Hematopoietic multipotent progenitor cell treated with erythropoietin and hydrocortisone succinate and interleukin-3 and kit ligand, for 8 days (in vitro differentiated cells): ENCODE measurements at places on chromosomes 2 and 18.

- peak; percentile 95 for DNase-seq
Observed at GRCh38 chr2:183078464-183079138, at the start of gene DUSP19. DUSP19 (plus strand) TSS chr2:183078747; CDS start chr2:183078934, 187 bp downstream.

- DNase-seq, result no peak
Observed at GRCh38 chr2:26043862-26044696, 10.2 kb downstream of the RAB10 start.

DNA sequence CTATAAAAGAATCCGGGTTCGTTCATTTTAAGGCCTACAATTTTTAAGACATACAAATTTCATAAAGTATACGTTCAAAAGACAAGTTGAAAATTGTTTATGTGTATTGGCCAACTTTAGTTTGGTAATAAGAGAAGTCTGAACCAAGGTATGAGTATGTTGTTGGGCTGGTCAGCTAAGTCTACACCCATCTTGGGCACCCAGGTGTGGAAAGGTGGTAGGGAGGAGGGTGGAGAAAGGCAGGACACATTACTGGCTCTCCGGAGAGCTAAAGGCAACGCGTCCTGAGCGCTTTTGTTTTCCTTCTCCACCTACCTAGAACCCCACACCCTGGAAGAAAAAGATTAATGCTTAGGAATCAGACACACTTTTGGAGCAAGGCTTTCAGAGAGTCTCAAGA, 899 bp upstream of the PELI1 start:
- no peak for DNase-seq

GRCh38 chr2:143297182-143297581, 168.0 kb downstream of the ARHGAP15 start:
- no peak for DNase-seq

- no peak for DNase-seq
Observed at GRCh38 chr2:138707392-138708074, 72.7 kb downstream of the NXPH2 start.

- DNase-seq, result no peak
Observed at GRCh38 chr18:30763902-30764350, 278.6 kb downstream of the DSC3 start.

- DNase-seq, result no peak
Observed at GRCh38 chr18:22667156-22667555, 249.4 kb upstream of the CTAGE1 start.

DNA sequence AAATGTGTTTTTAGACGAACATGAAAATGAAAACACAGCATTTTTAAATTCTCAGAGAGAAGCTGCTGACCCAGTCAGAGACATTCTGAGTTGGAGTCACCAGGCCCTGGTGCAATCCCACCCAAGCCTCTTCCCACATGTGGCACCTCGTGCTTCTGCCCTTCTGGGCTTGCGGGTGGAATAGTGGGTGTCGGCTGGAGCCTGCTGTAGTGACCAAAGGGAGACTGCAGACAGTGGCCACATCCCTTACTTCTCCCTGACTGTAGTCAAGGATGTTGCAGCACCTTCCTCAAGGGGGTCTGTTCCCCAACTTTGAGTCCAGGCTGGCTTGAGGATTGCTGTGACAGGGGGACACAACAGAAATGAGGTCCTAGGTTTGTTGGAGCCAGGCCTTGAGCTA, 104.4 kb upstream of the GLI2 start:
- DNase-seq, result no peak

- no peak for DNase-seq
Observed at GRCh38 chr2:192500550-192501200, 305.9 kb upstream of the TMEFF2 start.

DNA sequence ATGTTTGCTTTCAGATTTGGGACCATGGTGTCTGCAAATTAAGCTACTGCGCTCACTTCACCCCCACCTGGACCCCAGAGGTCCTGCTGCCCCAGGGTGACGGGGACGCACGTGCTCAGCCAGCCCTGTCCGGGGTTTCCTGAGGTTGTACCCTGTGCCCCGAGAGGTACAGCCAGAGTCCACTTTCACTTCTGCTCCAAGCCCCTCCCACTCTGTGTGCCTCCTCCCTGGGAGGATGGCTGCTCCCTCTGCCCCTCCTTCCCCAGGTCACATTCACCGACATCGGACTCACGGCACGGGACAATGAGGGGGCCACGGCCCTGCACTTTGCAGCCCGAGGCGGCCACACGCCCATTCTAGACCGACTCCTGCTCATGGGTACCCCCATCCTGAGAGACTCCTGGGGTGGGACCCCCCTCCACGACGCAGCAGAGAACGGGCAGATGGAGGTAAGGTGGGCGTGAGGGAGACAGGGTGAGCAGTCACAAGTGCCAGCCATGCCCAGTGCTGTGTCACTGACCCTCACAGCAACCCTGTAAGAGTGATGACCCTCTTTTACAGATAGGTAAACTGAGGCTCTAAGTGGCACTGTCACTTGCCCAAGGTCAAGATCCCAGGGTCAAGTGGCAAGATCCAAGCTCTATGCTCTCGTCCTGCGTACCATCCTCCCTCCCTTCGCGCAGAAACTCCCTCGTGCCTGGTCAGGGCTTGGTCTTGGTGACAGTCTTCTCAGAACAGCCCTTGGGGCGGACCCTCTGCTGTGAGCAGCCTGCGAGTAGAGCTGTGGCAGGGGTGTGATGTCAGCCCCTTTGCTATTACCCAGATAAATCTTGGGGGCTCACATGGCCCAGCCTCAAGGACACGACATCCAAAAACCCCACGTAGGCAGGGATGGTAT, 7.6 kb downstream of the ESPNL start:
- no peak for DNase-seq

DNA sequence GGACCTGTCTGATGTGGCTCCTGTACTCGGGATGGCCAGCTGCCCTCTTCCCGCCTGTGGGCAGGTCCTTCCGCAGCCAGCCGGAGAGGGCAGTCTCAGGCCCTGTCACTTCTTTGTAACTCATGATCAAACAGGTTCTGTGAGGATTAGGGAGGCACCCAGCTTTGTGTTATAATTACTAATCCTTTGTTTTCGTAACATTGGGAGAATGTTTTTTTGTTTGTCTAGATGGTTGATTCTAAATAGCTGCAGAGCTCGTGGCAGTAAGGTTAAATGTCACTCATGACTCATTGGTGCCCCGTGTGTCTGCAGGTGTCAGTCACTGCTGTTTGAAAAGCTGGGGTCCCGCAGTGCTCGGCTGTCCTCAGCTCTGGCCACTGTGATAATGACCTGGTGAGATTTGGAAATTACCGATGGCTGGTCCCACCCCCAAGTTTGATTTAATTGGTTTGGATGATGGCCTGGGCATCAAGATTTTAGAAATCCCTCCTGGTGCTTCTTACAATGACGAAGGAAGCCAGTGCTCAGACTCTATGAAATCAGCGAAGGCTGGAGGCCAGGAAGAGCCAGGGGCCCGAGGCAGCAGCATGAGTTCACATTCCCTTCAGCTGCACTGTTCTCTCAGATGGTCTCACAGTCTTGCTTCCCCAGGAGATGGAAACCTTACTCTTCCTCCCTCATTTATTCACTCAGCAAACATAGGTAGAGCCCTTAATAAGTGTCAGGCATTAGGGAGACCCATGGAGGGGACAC, 172.8 kb downstream of the VAPA start:
- no peak for DNase-seq

- DNase-seq, result no peak
Observed at GRCh38 chr2:200703926-200704637, 107.6 kb upstream of the BZW1 start.

DNA sequence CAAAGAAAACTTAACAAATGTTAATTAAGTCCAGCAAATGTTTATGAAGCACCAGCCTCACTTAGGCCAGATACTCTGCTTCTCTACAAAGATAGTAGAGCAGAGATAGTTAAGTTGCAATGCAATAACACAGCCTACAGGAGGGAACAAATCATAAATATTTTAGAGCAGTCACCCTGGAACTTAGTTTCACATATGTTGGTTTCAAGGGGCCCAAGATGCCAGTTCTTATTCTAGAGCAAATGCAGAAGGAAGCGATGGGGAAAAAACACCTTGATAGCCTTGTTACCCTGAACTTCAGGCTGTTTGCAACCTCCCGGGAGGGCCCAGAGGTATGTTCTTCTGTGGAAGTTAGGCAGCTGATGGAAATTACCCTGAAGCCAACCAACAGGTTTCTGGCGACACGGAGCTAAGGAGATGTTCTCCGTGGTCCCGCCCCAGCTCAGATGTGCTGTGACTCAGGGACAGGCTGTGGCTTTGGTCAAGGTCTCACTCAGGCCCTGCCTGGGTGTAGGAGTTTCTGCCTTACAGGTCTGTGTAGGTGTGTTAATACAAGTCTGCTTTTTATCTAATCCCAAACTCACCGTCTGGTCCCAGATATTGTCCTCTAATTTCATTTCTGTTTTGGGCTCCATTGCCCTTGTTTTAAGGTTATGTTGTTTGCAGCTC, 3.8 kb downstream of the CTIF start:
- DNase-seq, result no peak

DNA sequence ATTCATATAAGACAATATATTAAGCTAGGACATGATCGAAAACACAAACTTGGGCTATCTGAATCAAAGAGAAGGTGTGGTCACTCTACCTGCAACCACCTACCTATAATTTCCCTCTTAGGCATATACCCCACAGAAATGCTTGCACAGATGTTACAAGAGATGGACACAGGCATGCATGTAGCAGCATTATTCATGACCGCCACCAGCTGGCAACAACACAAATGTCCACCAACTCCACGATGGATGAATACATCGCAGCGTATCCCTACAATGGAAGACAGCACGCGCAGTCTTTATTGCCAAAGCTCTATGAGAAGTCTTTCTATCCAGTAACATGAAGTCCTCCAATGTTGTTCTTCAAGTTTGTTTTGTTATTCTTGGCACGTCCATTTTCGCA, 90.8 kb downstream of the ARL4C start:
- DNase-seq, result no peak

- DNase-seq, result no peak
Observed at GRCh38 chr2:174325373-174326160, 9.2 kb upstream of the SP9 start.

GRCh38 chr2:228048838-228049490, 132.5 kb downstream of the SPHKAP start:
- peak; percentile 32 for DNase-seq

GRCh38 chr2:1742681-1743395, 1.5 kb downstream of the PXDN start:
- DNase-seq, result no peak

DNA sequence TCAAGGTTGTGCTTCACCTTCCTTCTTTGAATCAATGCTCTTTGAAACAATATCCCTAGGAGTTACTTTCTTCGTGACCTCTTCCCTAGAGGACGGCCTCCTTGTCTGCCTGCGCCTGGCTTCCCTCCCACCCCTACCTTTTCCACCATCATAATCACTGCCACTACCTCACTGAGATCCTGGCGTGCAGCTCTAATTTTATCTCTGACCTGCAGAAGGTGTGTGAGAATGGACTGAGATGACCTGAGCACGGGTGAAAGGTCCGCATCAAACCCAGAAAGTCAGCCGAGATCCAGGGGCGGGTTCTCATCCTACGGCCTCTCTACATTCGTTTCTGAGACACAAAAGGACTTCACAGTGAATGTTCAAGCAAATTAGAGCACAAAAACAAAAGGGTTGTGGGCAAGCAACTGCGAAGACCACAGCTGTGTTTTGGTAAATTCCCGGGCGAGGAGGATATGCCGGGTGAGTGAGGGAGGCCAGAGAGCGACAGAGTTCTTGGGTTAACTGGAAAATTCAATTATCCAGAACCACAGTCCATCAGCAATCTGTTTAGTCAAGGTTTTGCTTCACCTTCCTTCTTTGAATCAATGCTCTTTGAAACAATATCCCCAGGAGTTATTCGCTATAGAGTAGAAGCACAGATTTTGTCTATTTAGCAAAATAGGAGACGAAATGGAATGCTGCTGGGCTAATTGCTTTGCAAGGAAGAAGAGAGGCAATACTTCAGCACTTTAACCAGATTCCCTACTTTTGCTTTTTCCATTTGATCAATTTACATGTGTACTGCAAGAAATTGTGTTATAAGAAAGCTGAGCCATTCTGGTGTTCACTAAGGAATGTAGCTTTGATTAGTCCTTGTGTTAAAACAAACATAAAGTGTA, 212.6 kb downstream of the ACKR3 start:
- DNase-seq, result no peak

- DNase-seq, result no peak
Observed at GRCh38 chr2:235025800-235026536, 74.2 kb downstream of the SH3BP4 start.

DNA sequence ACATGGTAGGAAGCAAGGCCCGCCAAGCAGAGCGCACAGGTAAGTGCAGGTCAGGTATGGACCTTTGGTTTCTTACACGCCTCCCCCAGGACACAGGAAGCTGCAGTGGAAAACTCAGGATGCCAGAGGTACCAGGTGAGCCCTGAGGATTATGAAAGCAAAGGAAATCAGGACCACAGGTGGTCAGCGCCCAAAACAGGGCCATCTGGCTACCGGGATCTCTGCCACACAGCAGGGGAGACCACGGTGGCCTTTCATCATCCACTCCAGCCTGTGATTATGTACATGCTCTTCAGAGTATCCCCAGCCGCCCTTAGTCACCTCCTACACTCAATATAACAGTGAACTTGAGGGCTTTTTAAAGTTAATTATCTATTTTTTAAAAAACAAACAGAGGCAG, 125.5 kb upstream of the EPC2 start:
- no peak for DNase-seq

- DNase-seq, result peak; percentile 32
Observed at GRCh38 chr2:22355816-22356433, 1029.1 kb upstream of the KLHL29 start.

DNA sequence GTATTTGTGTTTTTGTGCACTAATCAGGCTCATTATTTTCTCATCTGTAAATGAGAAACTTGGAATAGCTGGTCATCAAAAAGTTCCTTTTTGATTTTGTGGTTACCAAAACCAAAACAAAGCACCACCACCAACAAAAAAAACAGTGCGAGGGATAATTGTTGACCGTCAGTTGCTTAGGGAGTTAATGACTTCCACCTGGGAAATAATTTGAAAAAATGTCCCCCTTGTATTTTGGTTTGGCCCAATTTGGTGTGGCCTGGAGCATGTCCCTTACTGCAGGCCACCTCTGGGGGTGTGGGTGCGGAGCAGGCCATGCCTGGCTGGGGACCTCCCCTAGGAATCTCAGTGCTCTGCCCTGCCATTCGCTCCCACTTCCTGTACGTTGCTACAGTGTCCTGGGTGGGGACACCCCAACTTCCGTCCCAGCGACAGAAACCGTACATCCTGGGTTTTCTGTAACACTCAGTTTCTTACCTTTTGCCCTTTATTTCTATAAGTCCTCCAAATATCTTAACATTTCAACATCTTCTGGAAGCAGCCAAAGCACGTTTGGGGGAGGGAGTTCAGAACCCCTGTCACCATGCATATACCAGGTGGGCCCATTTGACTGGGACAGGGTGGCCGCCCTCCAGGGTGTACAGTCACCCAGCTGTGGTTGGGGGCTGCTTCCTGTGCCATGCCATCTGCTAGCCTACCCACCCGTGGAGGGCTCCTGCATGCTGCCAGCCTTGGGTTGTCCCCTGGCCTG, 31.3 kb downstream of the NCK2 start:
- DNase-seq, result no peak

DNA sequence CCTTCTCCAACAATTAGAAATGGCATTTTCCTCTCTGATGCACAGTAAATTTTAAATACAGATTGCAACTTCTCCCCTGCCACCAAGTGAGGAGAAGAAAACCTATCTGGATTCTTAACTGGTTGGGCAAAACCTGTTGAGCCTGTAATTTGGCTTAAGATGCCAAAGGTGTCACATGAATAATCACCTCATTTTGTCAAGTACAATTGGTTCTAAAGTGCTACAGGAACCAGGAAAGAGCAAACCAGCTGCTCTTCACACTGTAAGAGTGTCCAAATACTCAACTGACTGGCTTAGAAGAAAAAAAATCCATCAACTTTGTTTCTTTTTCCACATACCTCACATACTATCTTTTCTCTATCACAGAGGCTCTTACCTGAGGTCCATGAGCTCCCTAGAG, 35.4 kb downstream of the NPC1 start:
- DNase-seq, result no peak
